Urothelium cell line (cell line): ENCODE measurements at places on chromosomes 11 and 22.
A peak's percentile ranks its signal among the peaks of the same experiment; 100 is the strongest.

DNA sequence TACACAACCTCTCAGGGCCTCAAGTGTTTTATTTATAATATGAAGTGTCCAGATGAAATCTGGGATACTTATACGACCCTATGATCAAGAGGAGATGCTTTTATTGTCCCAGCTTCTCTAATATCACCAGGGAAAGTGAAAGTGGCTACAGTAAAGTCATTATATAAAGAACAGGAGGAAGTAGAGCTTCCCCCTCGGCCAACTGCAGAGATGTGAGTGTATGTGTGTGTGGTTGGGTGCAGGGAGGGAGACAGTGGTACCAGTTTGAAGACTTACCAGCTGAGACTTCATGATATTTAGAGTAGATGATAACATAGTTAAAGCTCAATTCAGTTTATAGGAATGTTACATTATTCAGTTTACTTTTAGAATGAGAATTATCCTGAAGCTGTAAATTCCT is 373.6 kb upstream of the DDI1 start:
- no peak for DNase-seq

GRCh38 chr11:126034933-126035425 is 27.7 kb downstream of the CDON start:
- DNase-seq = no peak

GRCh38 chr11:47179655-47179991 is 2.9 kb upstream of the ARFGAP2 start:
- peak; percentile 52 for DNase-seq

- no peak for DNase-seq
Observed at GRCh38 chr22:27032091-27032761, 374.8 kb downstream of the MIAT start.
